Right renal cortex interstitium (tissue), 3 donors: ENCODE measurements at places on chromosomes 12 and 14. TPM values are rescaled to one million over a fixed set of nuclear protein-coding genes. Genes with fewer than 3 reads are reported as not detected.

DNA sequence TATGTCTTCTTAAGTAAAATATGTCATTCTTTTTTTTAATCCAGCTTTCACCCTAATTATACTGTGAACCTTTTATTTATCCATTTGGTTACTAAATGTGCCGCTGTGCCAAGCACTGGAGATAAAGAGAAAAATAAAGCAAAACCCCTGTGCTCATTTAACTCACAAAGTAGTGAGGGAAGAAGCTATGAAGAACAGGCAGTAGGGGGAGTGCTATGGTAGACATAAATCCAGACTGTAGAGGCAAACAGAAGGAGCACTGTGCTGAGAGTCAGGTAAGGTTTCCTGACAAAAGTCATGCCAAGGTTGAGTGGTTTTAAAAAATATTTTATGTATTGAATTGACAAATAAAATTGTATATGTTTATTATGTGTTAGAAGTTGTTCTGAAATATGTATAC is 188.5 kb upstream of the SYT10 start:
- no peak for DNase-seq

DNA sequence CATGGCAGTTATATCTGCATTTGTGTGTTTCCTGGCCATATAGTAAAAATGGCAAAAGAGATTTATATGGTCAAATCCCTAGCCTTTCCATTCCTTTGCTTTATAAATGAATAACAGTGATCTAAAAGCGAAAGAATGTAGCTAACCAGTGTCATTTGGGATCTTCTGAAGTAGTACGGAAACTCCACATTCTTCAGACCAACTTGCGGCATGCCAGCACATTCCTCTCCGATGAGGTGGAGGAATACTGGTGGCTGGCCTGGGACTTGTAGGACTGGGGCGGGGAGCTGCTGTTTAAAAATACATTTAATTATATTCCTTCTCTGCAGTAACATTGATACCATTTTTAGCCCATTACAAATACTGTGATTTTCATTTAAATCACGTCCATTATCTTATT is 85.3 kb downstream of the SAMD4A start:
- no peak for DNase-seq

GLIPR1L1 gene
- 0.60 TPM for polyA plus RNA-seq

ASB2 gene
- polyA plus RNA-seq: 0.24 TPM

DNA sequence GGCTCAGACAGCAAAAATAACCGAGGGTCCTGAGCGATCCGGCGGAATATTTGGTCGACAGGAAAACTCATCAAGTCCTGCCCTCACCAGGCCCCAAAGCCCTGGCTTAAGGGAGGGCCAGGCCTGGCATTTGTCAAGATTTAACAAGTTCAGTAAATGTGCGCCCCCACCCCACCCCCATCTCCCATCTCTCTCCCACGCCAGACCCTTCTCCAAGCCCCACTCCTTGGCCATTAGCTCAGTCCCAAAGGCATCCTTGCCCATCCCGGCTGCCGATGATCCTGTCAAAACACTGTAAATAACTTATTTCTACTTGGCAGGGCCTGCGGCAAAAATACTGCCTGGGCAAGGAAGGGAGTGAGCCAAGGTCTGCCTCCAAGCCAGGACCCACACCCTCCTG is 52.8 kb downstream of the ITPK1 start:
- DNase-seq: no peak

- no peak for DNase-seq
Observed at GRCh38 chr12:122946690-122947341, 19.4 kb downstream of the ABCB9 start.

TRPV4 gene
- 14.3 TPM for polyA plus RNA-seq

GRCh38 chr14:77459072-77459723 is 1.3 kb downstream of the AHSA1 start:
- peak; percentile 72 for DNase-seq

DNA sequence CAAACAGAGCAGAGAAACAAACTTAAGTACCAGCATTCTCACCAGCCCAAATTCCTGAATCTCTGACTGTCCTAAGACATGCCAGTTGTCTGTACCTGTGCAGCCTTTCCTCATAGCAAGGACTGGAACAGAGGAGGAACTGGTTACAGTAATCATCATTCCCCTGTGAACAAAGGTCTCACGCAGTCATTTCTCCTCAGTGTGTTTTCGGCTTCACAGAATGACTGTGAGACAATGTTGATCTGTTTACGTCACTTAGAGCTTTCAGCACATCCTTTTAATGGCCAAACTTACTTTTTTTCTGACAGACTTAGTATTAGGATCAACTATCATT is 169.0 kb downstream of the FBXL14 start:
- DNase-seq: no peak

GRCh38 chr12:113149361-113150150 is at the start of gene CFAP73:
Gene CFAP73, plus strand, starts transcription at chr12:113149724. Its CDS starts 134 bp downstream, at chr12:113149858.
- DNase-seq: peak; percentile 84

DNA sequence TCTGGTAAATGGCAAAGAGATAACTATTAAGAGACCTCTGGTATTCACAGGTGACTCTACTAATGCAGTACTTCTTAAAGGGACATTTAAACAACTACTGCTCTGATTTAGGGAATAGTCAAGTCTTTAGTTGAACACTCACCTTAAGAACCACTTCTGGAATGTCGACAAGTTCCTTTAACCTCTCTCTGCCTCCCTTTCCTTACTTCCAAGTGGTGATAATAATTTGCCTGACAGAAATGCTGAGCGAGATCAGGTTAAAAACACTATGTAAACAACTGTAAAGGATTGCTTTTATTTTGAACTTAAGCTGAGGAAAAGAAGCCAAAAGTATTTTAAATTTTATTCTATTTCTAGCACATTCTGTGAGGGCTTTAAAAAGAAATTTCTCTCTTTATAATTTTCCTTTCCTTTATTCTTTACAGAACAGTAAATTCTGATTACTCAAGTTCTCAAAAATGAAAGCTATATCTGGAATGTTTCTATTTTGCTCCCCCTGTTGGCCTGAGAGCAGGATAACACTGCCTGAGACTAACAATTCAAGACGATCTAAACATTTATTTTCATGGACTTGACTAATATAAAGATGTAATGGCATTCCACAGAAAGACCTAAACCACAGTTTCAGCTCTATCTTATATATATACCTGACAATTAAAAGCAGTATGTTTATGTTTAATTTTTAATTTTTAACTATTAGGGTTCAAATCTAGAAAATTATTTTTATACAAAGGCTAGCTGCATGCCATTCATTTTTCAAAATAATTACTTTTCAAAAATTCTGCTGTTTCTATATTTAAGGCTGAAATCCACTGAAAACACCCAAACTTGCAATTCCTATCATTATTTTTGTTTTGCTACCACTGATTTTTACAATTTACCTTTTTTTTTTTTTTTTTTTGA is 29.2 kb downstream of the ZCCHC8 start:
- DNase-seq: peak; percentile 50

CKAP4 gene
- polyA plus RNA-seq: 112 TPM

TAS2R46 gene
- polyA plus RNA-seq: not detected
